ENCODE measurements at places on chromosomes 4 and X. TPM values are rescaled to one million over a fixed set of nuclear protein-coding genes. Genes with fewer than 3 reads are reported as not detected.

DNA sequence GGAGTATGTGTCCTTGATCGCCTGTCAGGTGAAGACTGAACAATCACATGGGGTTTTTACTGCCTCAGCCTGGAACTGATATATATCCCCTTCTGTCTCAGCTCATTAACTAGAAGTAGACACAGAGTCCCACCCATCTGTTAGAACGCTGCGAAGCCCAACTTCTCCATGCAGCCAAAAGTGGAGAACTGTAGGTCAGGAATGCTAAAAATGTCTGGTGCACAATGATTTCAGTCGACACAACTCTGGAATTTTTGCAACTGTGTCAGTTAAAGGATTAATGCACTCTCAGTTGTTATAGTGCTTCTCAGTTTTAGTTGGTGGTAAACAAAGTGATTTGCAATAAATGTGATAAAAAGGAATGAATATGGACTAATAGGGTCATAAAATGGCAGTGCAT is 287.2 kb downstream of the INPP4B start:
- H3K4me3 ChIP-seq = no peak overlapping the region
- H3K27ac ChIP-seq = no peak overlapping the region
- no peaks in the 10 kb centered on the region for H3K36me3 ChIP-seq
- no peaks in the 10 kb centered on the region for H3K4me1 ChIP-seq

- H3K36me3 ChIP-seq = no peaks in the 10 kb centered on the region
- no peak for DNase-seq
- no peaks in the 10 kb centered on the region for H3K27me3 ChIP-seq
- H3K4me3 ChIP-seq = no peak overlapping the region
- H3K4me1 ChIP-seq = no peaks in the 10 kb centered on the region
- no peak overlapping the region for H3K27ac ChIP-seq
Measured at GRCh38 chrX:118579417-118579816, 83.8 kb downstream of the DOCK11 start.

STBD1 gene
- total RNA-seq = 16.9 TPM

- no peaks in the 10 kb centered on the region for H3K36me3 ChIP-seq
- DNase-seq = no peak
- H3K27ac ChIP-seq = no peak overlapping the region
- H3K27me3 ChIP-seq = no peaks in the 10 kb centered on the region
- no peak overlapping the region for H3K4me3 ChIP-seq
Measured at GRCh38 chr4:121792966-121793365, 8.2 kb upstream of the EXOSC9 start.

DNA sequence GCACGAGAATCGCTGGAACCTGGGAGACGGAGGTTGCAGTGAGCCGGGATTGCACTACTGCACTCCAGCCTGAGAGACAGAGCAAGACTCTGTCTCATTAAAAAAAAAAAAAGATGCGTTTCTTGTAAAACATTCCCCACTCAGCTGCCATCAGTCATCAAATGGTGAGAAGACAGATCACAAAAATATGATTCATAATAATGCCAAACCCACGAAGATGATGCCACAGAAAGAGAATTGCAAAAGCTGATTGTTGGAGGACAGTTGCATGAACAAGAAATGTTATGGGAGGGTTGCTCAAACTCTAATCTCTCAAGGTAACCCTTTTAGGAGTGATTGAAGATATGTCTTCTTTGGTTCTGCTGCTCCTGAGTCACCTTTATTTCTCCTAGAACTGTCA is 21.4 kb upstream of the SMIM14 start:
- no peak overlapping the region for H3K4me3 ChIP-seq
- H3K27ac ChIP-seq = no peak overlapping the region
- H3K4me1 ChIP-seq = no peaks in the 10 kb centered on the region
- DNase-seq = no peak
- no peaks in the 10 kb centered on the region for H3K36me3 ChIP-seq
- no peaks in the 10 kb centered on the region for H3K27me3 ChIP-seq

DNA sequence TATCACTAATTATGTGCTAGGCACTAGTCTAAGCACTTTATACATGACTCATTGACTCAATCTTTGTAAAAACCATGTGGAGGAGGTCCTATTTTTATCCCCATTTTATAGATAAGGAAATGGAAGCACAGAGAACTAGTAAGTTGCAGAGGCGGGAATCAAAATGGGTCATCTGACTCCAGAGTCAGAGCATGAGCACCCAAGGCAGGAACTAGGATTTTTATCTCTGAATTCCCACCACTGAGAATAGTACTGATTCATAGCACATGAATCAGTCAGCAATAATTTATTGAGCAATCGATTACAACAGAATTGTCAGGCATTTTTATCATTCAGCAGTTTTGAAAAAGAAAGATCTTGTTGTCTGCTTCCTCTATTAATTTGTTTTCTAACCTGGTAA is 19.3 kb downstream of the SCARB2 start:
- no peak overlapping the region for H3K27ac ChIP-seq
- no peak overlapping the region for H3K4me3 ChIP-seq
- no peaks in the 10 kb centered on the region for H3K4me1 ChIP-seq
- no peak for DNase-seq

DNA sequence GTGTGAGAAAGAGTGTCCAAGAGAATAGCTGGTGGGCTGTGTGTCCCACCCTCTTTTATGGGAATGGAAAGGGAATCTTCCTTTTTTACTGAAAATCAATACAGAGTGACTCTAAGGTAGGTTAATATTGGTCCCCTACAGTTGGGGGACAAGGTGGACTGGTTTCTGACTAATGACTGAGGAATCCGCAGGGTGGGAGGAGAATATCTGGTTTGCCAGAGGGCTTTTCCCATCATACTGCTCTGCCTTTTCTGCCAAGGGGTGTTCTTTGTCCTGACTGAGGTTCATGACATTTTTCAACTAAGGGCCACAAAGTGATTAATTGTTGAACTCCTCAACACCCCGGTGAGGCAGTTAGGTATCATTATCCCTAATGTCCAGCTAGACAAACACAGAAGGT is 261.6 kb downstream of the SPATA18 start:
- H3K27me3 ChIP-seq = no peaks in the 10 kb centered on the region
- H3K4me3 ChIP-seq = no peak overlapping the region
- peaks cover 3% of the 10 kb centered on the region for H3K4me1 ChIP-seq
- DNase-seq = peak; percentile 64
- no peak overlapping the region for H3K27ac ChIP-seq

GRCh38 chr4:145293658-145294057 is 113.3 kb upstream of the OTUD4 start:
- H3K27me3 ChIP-seq = no peaks in the 10 kb centered on the region
- H3K4me3 ChIP-seq = no peak overlapping the region
- DNase-seq = no peak
- no peak overlapping the region for H3K27ac ChIP-seq

DNA sequence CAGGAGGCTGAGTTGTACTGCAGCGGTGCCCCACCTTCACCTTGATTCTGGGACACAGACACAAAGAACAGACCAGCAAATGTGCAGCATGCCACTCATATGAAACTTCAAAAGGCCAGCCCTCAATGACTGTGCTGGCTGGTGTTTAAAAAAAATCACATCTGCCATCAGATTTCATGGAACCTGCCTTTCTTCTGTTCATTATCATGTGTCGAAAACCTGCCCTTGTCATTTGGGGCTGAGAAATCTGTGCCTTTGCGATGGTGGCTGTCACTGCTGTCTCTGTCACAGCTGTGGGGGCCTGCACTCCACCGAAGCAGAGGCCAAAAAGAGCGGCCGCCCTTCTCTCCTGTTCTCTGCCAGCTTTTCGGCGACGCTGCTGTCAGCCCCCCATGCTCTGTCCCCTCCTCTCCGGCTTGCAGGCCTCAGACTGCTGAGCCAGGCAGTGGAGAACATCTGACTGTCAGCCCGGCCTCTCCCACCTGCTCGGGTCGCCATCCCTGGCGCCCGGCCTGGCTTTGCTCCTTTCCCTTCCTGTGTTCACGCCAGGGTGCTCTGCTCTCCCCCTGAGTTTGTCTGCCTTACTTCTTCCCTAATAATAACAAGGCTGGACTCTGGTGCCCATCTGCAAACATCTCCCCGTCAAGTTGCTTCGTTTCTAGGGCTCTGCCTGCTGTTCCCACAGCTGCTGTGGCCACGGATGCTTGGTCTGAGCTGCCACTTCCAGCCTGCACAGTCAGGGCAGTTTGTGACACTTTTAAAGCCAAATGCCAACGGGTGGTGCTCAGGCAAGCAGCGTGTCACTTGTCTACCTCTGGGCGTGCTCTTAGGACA is 355.2 kb downstream of the UNC5C start:
- no peaks in the 10 kb centered on the region for H3K36me3 ChIP-seq
- no peaks in the 10 kb centered on the region for H3K4me1 ChIP-seq
- H3K27ac ChIP-seq = peak overlapping the region; percentile 44
- peak; percentile 44 for DNase-seq
- H3K4me3 ChIP-seq = no peak overlapping the region
- no peaks in the 10 kb centered on the region for H3K27me3 ChIP-seq

FRAS1 gene
- total RNA-seq = 77.0 TPM

DNA sequence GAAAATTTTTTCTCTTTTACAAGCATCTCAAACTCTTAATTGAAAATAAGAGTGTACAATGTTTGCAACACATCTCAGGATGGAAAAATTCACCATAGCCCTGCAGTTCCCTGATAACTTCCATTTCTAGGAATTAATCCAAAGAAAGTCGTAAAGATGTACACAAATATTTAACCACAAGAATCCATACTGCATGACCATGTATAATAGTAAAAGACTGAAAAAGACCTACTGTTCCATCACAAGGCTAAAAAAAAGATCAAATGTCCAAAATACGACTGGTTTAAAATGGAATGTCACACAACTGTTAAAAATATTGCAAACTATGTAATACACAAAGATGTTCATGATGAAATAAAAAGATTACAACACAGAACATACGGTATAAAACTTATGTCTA is 32.1 kb downstream of the HUWE1 start:
- H3K4me3 ChIP-seq = no peak overlapping the region
- no peaks in the 10 kb centered on the region for H3K4me1 ChIP-seq
- H3K36me3 ChIP-seq = peaks cover 62% of the 10 kb centered on the region
- H3K27me3 ChIP-seq = no peaks in the 10 kb centered on the region
- H3K27ac ChIP-seq = no peak overlapping the region
- DNase-seq = no peak

GRCh38 chrX:47748576-47748975 is 88.1 kb upstream of the ZNF81 start:
- H3K27ac ChIP-seq = no peak overlapping the region
- H3K36me3 ChIP-seq = no peaks in the 10 kb centered on the region
- no peaks in the 10 kb centered on the region for H3K4me1 ChIP-seq
- no peak overlapping the region for H3K4me3 ChIP-seq

Measured in endodermal cell (in vitro differentiated cells).